ENCODE measurements at places on chromosomes 7 and 10.

DNA sequence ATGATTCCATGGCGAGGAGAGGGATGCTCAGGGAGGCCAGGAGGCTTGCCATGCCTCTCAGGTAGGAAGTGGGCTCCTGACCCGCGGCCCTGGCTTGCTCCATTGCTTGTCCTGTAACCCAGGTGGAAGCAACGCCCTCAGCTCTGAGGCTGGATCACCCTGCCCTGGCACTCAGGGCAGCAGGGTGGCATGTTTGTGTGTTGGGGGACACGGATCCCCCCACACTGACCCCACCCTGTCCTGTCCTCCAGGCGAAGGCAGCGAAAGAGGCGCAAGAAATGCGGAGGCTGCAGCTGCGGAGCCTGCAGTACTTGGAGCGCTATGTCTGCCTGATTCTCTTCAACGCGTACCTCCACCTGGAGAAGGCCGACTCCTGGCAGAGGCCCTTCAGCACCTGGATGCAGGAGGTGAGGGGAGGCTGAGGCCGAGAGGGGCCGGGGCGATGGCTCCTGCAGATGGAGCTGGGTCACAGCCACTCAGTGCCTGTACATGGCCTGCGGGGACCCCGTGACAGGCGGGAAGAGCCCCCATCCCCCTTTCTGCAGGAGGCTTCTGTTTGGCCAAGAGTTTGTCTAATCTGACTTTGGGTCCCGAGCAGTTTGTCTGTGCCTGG is 38.3 kb downstream of the PRF1 start:
- no peak for DNase-seq

DNA sequence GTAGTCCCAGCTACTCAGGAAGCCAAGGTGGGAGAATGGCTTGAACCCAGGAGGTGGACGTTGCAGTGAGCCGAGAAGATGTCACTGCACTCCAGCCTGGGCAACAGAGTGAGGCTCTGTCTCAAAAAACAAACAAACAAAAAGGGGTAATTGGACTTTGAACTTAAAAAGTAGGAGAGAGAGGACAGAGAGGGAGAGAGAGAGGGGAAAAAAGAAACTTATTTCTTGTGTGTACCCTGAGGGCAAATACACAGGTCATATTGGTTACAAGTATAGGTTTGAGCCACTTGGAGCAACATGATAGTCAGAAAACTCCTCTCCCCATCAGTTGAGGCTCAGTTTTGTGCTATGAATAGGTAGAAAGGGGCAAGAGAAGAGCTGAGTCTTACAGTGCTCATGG is 42.8 kb upstream of the CCDC7 start:
- DNase-seq = no peak

DNA sequence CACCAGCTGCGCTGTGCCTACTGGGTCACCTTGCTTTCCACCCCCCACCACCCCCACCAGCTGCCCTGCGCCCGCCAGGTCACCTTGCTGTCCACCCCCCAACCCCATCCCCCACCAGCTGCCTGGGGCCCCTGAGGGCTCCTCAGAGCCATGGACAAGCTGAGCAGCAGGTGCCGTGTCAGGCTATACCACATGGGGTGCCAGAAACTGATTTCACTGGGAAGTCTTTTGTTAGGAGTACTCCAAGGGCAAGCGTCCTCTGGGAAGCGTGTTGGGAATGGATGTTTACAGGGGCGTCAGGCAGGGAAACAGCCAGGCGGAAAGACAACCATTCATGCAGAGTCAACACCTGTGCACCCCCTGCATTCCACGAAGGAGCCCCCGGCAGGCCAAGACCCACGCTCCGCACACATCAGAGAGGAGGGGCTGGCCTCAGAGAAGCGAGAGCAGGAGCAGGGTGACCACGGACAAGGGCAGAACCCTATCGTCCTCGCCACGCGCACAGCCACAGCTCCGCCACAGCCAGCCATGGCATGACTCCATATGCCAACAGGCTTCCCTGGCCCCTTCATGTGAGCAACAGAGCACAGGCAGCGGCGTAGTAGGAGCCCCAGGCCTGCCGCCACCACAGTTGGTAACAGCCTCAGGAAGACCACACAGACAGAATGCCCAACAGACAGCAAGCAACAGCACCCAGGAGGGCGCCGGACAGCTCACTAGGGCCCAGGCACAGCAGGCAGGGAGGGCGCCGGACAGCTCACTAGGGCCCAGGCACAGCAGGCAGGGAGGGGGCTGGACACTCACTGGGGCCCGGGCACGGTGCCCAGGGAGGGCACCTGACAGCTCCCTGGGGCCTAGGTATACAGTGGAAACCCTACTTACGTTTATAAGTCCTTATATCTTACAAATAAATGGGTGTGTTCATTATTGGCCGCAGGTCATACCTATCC is 180.8 kb downstream of the MAD1L1 start:
- no peak for DNase-seq

DNA sequence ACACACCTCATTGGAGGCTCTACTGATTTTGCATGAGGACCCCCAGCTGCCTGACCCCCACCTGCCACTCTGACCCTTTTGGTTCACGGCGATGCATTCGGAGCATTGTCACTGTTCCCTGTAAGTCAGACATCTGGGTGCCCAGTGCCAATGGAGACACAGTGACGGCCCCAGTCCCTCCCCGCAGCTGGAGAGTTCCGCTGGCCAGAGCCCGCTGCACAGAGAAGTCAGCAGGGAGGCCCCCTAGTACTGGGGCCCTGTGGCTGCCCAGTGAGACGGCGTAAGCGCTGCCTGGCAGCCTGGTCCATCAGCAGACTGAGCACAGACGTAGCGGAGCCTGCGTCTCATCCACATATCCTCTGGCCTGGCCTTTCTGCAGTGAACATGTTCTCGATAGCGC is 77.5 kb downstream of the NKX6-2 start:
- DNase-seq = no peak

GRCh38 chr10:98193037-98193436 is 58.6 kb downstream of the R3HCC1L start:
- no peak for DNase-seq

DNA sequence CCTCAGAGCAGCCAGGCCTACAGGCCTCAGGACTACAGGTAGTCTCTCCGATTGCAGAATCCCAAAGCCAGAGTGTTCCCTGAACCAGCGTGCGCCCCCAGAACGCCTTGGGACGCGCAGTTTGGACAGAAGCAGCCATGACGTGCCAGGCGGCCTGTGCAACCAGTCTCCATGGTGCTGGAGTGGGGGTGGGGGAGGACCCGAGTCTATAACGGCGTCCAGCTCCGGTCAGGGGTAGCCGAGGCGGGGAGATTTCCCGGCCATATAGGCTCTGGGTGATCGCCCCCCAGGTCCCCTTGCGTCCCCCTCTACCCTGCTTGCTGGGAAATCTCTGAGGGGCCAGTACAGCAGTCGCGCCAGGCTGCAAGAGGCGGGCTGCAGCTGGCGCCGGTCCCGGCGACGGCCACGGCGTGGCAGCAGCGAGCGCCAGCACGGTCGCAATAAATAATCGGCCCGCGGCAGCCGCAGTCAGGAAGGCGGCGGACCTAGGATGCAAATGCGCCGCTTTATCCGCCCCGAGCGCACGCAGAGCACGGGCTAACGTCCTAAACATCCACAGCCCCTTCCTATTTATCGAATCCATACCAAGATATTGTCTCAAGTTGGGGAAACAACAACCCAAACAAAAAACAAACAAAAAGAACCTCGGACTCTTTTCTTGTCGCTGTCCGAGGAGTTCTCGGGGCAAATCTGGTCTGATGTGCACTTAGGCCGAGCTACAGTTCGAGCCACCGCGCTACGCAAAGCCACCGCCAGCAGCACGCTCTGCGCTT is 1.6 kb downstream of the HOXA3 start:
- peak; percentile 79 for DNase-seq

- DNase-seq = no peak
Measured at GRCh38 chr7:16900209-16900768, 18.5 kb upstream of the AGR3 start.

GRCh38 chr10:124088915-124089314 is 4.5 kb downstream of the CHST15 start:
- no peak for DNase-seq

GRCh38 chr10:125014086-125014830 is 72.3 kb downstream of the ZRANB1 start:
- no peak for DNase-seq

DNA sequence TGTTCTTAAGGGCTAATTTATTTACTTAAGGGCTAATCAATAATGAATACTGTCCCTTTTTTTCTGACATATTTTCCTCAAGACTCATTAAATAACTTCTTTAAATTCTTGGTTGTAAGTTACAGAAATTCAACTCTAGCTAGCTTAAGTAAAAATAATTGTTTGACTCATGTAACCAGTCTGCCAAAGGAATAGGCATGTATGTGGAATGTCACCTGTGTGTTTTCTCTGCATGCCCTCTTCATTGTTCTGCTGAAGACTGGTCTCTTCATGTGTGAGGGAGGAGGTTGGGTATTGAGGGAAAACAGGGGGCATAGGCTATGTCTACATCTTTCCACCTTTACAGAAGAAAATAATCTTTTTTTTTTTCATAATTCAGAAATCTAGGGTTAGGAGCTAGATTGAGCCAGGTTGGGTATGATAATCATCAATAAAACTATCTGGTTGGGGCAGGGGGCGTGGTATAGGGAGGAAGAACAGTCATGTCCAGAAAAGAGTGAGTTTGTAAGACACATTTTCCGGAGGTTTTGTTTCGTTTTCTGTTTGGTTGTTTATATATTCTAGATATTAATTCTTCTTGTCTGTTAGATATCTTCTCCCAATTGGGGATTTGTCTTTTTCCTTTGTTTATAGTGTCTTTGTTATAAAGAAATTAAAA is 37.9 kb downstream of the EXOC4 start:
- DNase-seq = no peak

DNA sequence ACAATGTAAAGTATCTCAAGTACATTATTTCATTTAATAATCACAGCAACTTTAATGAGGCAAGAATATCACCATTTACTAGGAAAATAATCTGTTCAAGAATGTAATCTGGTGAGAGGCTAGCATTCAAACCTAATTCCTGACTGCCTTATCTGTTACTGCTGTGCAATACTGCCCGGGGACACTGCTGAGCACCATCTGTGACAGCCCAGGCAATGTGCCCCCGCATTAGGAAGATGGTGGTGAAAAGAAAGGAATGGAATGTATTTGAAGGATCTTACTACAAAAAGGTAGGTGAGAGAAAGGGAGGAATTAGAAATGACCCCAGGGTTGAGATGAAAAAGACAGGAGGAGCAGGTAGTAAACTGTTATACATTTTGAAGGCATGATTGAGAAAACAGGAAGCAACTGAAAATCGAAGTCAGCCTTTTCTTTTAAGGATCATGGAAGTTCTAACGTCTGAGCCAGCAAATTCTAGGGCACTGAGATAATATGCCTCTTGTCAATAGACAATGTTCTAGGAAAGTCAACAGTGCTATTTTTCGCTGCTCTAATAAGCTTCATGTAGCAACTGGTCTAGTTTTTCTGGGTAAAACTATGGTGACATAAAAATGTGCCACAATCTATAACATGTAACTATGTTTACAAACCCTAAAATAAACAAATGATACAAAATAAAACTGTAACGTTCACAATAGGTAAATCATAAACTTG is 90.4 kb downstream of the ETV1 start:
- DNase-seq = no peak

DNA sequence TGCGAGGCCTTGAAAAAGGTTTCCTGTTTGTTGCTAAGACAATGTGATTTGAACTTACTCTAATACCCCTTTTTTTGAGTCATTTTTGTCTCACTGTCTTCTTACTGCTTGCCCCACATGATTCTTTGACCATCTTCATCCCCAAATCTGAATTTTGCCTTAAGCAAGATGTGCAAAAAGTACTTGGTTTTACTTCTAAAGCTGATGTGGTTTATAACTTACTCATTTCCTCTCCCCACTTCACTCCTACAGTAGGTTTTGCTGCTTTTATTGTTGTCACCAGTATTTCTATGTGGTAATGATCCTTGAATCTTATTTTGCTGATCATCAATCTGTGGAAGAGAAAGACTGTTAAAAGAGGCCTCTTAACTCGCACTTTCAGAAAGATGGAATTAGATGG is 396.4 kb downstream of the SDK1 start:
- no peak for DNase-seq

DNA sequence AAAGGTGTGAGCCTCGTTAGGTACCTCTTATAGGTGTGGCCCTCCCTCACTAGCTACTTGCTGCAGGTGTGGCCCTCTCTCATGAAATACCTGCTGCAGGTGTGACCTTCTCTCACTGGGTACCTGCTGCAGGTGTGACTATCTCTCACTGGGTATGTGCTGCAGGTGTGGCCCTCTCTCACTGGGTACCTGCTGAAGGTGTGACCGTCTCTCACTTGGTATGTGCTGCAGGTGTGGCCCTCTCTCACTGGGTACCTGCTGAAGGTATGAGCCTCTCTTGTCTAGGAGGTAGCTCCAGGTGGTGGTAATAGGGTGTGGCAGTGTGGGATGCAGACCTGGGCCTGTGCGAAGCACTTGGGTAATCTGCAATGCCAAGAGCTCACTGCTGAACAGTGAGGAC is 170.7 kb upstream of the PLPP4 start:
- DNase-seq = no peak

GRCh38 chr7:46321556-46322205 is 400.6 kb upstream of the IGFBP3 start:
- no peak for DNase-seq

- no peak for DNase-seq
Measured at GRCh38 chr10:77638321-77639101, 903 bp upstream of the KCNMA1 start.

DNA sequence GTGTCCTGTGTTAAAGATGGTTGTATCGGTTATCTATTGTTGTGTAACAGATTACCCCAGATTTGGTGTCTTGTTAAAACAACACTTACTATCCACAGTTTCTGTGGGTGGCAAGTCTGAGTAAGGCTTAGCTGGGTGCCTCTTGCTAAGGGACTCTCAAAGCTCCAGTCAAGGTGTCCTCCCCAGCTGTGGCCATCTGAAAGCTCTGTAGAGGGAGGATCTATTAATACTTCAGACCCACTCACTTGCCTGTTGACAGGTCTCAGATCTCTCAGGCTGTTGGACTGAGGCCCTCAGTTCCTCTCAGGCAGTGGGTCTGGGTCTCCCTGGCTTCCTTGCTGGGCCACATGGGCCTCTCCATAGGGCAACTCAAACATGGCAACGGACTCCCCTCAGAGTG is 19.6 kb downstream of the ARID5B start:
- no peak for DNase-seq

DNA sequence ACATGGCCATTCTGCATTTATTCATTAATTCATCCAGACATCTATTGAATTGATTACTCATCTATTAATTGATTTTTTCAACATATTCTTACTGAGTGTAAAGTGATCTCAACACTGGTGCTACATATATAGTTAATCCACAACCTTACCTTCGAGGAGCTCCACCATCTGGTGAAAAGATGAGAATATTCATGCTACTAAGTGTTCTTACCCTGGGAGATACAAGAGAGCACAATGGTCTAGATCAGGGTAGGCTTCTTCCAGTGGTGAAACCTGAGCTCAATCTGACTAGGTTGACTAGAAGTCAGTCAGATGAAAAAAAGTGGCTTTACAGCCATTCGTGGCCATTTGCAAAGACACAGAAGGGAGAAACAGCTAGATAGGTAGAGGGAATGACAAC is 507.4 kb downstream of the ANKRD7 start:
- DNase-seq = no peak

- no peak for DNase-seq
Measured at GRCh38 chr7:79434098-79434497, 19.4 kb downstream of the MAGI2 start.

- DNase-seq = no peak
Measured at GRCh38 chr7:140596519-140597427, 43.8 kb downstream of the DENND2A start.

Data from ureter (tissue), 1 donor.